ENCODE measurements at places on chromosomes 2 and 18.

DNA sequence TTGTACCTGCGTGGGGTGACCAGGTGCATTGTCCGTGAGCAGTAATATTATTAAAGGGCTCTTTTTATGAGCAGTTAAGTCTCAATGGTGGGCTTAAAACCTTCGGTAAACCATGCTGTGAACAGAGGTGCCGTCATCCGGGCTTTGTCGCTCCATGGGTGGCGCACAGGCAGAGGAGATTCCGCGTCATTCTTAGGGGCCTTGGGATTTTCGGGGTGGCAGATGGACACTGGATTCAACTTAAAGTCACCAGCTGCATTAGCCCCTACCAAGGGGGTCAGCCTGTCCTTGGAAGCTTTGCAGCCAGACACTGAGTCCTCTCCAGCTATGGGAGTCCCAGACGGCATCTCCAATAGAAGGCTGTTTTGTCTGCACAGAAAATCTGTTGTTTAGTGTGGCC lies 107.7 kb downstream of the NFATC1 start:
- DNase-seq = peak; percentile 61

DNA sequence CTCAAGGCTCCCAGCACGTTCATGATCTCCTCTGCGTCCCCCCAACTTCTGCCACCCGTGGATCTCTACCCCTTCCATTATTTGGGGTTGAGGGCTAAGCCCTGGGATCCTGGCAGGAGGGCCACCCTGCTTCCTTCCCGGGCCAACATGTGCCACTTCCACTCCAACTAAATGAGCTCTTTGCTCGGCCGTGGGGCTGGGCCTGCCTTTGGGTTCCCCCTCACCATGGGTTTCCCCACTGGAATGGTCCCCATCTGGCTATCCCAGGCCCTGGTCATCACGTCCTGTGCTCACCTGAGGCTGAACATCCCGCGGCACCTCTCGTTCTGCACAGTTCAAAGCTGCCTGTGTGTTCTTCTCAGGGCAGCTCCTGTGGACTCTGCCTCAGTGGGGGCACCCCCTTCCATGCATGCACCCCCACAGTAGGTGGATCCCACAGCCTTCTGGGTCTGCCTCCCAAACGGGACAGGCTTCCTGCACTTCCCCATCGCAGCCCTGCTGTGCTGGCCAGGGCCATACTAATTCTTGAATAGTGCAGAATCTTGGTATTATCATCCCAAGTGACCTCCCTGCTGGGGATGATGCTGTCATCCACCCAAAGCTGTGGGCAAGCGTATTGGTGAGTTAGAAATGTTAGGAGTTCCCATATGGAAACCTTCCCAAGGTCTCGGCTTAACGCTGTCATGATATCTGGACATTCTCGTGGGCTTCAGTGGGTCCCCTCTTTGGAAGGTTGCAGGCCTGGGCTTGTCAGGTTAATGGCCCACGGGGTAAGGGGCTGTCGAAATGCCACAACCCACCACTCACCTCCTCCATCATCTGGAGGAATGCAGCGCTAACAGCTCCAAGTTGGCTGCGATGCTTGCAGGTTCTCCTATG lies 150.5 kb upstream of the TWIST2 start:
- DNase-seq = no peak

DNA sequence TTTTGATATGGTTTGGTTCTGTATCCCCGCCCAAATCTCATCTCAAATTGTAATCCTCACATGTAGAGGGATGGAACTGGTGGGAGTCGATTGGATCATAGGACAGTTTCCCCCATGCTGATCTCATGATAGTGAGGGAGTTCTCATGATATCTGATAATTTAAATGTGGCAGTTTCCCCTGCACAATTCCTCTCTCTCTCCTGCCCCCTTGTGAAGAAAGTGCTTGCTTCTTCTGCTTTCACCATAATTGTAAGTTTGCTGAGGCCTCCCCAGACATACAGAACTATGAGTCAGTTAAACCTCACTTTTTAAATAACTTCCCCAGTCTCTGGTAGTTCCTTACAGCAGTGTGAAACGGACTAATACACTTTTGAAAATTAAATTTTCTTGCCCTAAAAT lies 12.3 kb upstream of the KCNJ3 start:
- no peak for DNase-seq

DNA sequence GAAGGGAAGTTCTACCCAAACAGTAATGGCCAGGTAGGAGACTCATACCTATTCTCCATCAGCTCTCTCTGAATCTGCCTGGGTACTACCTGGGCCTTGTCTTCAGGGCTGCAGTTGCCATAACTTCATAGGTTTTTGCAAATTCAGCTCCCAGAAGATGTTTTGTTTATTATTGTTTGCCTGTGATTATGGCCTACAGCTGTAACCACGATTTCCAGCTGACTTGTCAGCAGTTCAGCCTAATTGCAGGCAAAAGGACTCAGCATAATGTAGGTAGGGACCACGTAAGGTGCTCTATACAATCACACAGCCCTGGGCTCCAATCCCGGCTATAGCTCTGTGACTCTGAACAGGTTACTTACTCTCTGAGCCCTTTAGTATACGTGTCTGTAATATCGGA lies 187.0 kb upstream of the FN1 start:
- DNase-seq = no peak

GRCh38 chr2:25044990-25045389 lies 3.1 kb downstream of the EFR3B start:
- peak; percentile 57 for DNase-seq

DNA sequence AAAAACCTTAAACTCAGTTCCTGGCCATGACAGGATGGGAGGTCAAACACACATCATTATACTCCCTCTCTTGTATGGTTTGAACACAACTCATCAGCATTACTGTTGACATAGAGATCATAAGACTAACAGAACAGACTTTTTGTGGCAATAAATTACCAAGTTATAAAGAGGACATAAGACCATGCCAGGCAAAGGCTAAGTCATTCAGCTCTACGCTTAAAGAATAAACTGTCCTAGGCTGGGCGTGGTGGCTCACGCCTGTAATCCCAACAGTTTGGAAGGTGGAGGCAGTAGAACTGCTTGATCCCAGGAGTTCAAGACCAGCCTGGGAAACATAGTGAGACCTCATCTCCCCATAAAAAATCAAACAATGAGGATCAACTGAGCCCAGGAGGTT lies 16.4 kb downstream of the NLRC4 start:
- no peak for DNase-seq

- DNase-seq = no peak
Observed at GRCh38 chr2:153622285-153622684, 143.7 kb upstream of the RPRM start.

DNA sequence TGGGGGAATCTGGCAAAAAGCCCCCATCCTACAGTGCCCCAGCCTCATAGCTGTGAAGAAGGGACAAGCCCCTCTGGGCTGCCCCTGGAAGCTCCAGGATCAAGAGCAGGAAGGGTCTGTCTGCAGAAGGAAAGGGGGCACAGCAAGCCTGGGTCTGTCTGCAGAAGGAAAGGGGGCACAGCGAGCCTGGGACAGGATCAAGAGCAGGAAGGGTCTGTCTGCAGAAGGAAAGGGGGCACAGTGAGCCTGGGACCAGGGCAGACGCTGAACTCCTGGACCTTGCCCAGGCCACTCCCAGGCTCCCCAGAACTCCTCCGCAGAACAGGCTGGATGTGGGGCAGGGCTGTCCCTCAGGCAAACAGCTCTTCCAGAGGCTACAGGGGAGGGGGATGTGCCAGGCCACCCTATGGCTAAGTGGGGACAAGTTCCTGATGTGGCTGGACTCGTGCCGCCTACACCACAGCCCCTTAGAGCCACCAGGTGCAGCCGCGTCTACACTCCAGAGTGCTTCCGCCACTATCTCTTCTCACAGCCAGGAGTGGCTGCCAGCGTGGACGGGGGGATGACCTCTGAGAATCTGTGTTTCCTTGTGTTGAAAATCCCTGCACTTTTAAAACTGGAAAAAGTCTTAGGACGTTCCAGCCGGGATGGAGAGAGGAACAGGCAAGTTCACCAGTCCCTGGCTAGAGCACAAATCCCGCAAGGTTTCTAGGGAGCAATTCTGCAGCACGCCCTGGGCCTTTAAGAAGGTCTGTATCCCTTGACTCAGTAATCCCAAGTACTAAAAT lies 20.8 kb downstream of the KIF1A start:
- peak; percentile 63 for DNase-seq
